ENCODE measurements at places on chromosomes 11 and 22.

DNA sequence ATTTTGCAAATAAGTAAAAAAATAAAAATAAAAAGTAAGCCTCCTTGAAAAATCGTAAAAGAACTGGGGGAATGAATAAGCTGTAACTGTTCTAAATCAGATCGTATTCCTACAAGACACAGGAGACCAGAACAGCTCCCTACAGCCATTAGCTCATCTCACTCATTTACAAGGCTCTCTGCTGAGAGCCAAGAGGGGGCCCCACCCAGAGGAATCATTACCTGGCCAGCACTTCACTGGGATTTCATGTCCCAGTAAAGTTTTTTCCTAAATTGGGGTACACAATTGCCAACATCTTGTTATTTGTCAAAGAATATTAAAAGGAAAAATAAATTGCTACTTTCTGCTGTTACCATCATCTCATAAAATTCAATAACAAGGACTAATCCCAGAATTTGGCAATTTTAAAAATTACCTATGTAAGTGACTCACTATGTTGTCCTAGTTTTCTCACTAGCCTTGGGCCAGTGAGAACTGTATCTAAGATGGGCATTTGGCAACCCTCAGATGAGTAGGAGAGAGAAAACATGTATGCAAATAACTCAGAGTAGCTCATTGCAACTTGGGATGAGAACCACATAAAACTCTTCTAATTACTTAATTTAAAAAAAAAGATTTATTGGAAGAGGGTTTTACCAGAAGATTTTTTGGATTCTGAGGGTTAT is 18.4 kb upstream of the SMTN start:
- no peak for DNase-seq

GRCh38 chr11:114709960-114710359 is 31.6 kb downstream of the NXPE2 start:
- DNase-seq: no peak

DNA sequence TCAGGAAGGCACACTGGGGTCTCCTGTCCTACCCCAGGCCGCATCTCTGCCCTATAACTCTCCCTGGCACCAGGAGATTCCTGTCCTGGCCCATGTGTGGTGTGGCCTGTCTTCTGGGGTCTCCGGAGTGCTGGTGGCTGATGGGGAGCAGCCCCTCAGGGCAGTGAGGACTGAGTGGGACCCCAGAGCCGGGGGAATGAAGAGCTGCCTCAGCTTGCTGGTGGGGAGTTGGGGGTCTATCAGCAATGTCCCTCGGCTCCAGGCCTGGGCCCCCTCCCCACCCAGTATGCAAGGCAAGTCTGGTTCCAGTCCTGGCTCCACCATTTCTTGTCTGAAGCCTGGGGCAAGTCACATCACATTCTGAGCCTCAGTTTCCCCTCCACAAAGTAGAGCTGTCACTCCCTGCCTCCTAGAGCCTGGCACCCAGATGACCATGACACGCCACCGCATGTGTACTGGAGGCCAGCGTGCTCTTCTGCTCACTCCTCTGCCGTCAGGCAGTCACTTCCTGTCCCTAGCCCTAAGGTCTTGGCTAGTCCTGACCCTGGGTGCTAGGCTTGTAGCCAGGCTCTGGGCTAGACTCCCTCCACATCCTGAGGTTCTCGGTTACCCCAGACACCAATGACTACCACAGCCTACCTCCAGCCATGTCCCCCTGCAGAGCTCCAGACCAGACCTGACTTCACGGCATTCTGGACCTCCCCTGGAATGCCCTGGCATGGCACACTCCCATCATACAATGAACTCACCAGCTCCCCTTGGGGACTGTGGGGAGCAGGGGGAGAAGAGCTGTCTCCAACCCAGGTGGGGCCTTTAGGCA is 12.8 kb downstream of the ARAP1 start:
- no peak for DNase-seq

DNA sequence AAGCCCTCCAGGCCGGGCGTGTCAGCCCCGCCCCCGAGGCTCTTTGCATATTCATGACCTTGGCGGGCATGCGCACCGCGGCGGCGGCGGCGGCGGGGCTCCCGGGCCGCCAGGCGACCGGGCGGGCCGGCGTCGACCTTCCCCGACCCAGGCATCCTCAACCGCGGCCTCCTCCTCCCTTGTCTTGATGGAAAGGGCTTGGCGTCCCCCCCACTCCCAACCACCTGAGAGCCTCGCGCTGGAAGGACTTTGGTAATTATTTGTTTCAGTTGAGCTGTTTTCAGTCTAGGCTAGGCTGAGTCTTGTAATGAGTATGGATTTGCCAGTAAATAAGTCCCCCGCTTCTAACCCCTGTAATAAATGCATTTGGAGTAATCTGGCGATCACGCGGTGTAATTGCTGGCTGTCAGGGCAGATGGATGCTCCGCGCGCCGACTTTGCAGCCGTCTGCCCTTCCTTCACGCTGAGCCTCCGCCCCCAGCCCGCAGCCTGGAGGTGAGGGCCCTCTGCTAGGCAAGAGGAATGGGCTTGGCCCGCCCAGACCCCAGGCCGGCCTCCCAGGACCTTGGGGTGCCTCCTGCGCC is 25.2 kb downstream of the FLRT1 start:
- no peak for DNase-seq

DNA sequence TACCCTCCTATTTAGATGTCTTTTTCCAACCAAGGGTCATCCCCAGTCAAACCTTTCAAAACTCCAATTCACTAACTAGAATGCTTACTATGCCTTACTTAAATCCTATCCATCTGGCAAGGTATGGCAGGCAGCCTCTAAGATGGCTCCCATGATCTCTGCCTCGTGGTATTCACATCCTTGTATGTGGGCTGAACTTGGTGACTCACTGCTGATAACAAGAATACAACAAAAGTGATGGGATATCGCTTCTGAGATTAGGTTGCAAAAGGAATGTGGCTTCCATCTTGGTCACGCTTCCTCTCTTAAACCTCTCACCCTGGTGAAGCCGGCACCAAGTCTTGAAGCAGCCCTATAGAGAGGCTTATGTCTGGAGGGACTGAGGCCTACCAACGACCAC is 29.6 kb upstream of the UPB1 start:
- DNase-seq: no peak

DNA sequence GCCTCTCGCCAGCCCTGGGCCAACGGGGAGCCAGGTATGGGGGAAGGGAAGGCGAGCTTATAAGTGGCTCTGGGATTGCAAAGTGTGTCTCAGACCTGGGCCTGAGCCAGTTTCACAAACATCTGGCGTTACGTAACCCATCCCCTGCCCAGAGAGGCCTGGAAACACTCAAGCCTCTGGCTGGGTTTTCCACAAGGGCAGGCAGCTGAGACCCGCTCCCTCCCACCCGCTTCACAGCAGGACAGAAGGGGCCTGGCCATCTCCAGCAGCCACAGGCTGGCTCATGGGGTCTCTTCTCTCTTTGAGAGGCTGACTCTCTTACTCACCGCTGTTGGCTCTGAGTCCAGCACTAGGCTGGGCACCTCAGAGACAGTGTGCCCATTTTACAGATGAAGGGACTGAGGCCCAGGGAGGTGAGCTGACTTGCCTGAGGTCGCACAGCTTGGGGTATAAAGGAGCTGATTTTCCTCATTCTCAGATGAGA is 44.5 kb downstream of the TRIOBP start:
- DNase-seq: peak; percentile 79

DNA sequence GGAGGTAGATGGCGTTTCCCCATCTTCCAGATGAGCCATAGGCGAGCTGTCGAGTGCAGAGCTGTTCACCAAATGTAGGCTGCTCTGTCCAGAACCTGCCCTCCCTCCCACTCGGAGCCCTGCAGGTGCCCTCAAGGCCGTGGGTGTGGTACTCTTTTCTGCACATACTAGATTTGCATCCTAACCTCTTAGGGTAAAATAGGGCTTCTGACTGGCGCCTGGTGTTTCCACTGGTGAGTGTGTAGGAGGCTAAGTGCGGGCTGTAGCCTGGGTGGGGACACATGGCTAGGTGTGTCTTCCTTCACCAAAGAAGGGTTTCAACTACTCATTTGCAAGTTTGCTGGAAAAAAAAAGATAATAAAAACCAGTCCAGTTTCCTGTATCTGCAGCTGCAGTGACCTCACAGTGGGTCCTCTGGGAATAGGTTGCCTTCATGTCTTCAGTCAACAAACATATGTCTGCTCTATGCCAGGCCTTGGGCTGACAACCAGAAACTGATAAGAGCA is 8.5 kb downstream of the BIK start:
- no peak for DNase-seq

DNA sequence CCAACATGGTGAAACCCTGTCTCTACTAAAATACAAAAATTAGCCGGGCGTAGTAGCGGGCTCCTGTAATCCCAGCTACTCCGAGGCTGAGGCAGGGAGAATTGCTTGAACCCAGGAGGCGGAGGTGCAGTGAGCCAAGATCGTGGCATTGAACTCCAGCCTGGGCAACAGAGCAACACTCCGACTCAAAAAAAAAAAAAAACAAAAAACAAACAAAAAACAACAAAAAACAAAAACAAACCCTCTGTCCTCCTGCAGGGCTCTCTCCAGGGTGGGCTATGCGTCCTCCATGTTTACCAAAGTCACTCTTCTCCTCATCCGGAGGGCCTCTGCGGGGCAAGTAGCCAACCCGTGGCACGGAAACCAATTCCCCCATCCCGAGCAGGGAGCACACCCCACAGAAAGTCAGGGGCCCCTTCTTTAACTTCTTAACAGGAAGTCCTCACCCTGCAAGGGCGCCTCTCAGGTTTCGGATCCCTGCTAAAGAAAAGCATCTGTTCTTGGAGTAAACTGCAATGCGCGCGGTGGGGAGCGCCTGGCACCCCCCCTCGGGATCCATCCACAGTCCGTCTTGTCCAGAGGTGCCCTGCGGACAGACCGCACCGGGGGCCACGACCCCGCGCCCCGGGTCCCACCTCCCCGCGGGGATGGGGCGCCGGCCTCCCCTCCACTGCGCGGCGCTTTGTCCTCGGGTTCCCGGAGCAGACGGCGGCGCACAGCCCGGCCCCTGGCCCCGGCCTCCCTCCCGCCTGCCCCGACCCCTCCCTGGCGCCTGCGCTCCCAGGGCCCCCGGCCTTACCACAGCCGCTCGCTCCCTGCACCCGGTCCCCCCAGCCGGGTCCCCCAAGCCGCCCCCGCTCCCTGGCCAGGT is 712 bp downstream of the CERK start:
- DNase-seq: no peak

DNA sequence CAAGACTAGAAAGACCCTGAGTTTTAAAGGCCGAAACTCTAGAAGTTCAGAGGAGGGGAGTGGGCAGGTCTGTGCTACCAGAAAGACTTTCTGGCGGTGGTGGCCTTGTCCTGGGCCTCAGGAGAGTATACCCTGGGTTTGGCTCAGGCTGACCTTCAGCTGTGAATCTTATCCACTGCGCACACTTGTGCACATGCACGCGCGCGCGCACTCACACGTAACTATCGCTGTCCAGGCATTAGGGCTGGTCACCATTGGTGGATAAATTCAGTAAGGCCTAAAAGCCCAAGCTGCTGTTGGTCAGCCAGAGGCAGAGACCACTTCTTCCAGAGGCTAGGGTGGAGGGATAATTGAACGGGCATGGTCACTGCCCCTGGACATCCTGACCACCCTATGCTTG is 25.1 kb downstream of the ARHGEF17 start:
- DNase-seq: no peak

- DNase-seq: no peak
These were observed 24.1 kb downstream of the KCNE3 start for GRCh38 chr11:74443071-74443864.

DNA sequence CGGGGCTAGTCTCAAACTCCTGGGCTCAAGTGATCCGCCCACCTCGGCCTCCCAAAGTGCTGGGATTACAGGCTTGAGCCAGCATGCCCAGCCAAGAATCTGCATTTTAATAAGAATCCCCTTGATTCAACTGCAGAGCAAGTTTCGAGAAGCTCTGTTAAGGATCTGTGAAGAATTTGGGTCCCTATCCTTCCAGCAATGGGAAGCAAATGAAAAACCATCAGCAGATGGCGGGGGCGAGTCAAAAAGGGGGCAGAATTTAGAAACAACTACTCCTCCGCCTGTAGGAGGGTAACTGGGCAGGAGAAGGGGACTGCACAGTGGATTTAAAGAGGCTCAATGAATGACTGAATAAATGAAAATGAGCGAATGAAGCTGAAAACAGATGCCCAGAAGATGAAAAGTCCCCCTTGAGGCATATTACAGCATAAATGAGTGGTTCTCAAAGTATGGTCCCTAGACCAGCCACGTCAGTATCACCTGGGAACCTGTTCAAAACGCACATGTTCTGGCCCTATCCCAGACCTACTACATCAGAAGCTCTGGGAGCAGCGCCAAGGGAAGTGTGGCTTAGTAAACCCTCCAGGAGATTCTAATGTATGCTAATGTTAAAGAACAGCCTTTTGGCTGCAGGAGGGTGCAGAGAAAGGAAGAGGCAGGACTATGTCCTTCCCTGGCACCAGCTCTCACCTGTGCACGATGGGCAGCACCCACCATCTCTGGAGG is 15.0 kb downstream of the VWCE start:
- no peak for DNase-seq

DNA sequence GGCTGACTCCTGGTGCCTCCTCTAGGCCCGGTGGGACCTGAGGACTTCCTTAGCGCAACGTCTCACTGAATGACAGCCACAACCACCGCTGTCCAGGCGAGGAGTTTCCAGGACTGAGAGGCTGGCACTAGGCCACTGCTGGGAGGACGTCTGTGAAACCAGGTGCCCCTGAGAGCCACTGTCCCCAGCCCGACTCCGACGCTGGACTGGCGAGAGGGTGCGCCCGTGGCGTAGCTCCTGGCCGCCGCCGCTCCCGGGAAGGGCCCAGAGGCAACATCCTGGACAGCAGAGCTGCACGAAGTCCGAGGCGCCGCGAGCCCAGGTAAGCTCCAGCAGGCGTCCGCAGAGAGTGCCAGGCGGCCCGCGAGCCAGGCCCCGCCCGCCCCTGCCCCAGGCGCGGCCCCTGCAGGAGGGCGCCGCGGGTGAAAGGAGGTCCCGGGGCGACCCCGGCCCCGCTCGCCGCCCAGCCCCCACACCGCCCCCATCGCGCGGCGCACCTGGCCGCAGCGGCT is 525 bp downstream of the DGCR2 start:
- DNase-seq: no peak

DNA sequence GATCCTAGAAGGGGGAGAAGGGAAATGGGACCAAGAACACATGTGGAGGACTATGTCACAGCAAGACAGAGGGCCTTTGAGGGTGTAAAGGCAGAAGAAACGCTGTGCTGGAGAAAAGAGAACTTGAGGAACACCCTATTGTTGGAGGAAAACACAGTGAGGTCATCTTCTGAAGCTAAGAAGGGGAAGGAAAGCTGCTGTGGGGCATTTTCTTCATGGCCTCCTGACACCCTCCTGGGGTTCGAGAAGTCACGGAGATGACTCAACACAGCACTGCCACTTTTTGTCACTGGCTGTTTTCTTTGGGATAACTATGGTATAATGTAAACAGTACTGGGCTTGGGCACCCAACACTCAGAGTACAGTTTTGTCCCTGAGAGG is 492.6 kb upstream of the CADM1 start:
- no peak for DNase-seq
